ENCODE measurements at places on chromosomes 5 and 9. TPM values are rescaled to one million over a fixed set of nuclear protein-coding genes. Genes with fewer than 3 reads are reported as not detected.

GRCh38 chr5:37888476-37888875 lies 48.6 kb upstream of the GDNF start:
- DNase-seq, result no peak

The AMBP gene
- not detected for total RNA-seq

- DNase-seq, result no peak
Measured at GRCh38 chr5:42855386-42855785, 43.7 kb upstream of the SELENOP start.

DNA sequence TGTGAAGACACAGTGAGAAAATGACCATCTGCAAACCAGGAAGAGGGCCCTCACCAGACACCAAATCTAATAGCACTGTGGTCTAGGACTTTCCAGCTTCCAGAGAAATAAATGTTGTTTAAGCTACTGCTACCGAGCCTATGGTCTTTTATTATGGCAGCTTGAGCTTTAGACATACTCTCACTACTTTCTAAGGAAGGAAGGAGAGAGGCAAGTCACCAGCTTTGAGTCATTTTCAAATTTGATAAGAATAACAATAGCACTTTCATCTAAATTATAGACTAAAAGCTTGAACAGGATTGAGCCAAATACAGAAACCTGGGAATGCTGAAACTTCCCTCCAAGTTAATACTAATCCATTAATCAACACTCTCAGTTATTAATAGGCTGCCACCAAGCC lies 64.4 kb downstream of the PLPPR1 start:
- no peak for DNase-seq

The IFNB1 gene
- total RNA-seq, result 1.2 TPM
